ENCODE measurements at places on chromosomes 16 and 17. TPM values are rescaled to one million over a fixed set of nuclear protein-coding genes. Genes with fewer than 3 reads are reported as not detected.

GRCh38 chr16:56869513-56870275 is 4.7 kb downstream of the SLC12A3 start:
- no peaks in the 10 kb centered on the region for H3K36me3 ChIP-seq
- H3K4me1 ChIP-seq: peaks cover 21% of the 10 kb centered on the region
- H3K27me3 ChIP-seq: no peaks in the 10 kb centered on the region
- no peak overlapping the region for H3K27ac ChIP-seq
- DNase-seq: peak; percentile 68

DNA sequence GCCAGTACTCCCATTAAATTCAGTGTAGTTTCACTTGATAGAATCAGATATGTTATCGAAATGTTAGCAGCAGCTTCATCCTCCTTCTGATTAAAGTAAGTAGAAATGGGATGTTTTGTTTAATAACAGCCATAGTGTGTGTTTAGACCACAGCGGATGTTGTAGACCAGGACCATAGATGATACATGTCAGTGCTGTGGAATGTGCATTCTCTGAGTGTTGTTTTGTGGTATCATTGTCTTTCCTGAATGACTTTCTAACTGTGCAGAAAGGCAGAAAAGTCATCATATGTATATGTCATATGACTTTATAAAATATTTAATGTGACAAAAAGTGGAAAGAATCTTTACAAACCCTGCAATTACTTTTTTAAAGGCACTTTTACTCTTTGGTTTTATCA is 55.6 kb downstream of the CYLD start:
- H3K36me3 ChIP-seq: no peaks in the 10 kb centered on the region
- DNase-seq: no peak
- no peak overlapping the region for H3K4me3 ChIP-seq
- H3K4me1 ChIP-seq: no peaks in the 10 kb centered on the region
- no peak overlapping the region for H3K27ac ChIP-seq

DNA sequence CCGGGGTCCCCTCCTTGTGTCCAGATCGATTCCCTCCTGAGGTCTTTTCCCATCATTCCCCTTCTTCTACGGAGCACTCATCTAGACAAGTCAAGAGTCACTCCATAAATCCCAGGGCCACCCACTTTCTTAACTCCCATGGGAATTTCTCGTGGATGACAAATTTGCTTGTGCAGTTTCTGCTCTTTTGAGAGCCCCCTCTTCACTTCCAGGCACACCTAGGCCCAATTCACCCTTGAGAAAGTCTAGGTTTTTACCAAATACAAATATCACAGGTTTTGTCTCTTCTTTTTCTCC is 522 bp upstream of the POLDIP2 start:
- no peaks in the 10 kb centered on the region for H3K27me3 ChIP-seq
- DNase-seq: no peak
- H3K4me3 ChIP-seq: peak overlapping the region; percentile 78
- peak overlapping the region; percentile 96 for H3K27ac ChIP-seq
- H3K36me3 ChIP-seq: peaks cover 22% of the 10 kb centered on the region
- peaks cover 15% of the 10 kb centered on the region for H3K4me1 ChIP-seq

DNA sequence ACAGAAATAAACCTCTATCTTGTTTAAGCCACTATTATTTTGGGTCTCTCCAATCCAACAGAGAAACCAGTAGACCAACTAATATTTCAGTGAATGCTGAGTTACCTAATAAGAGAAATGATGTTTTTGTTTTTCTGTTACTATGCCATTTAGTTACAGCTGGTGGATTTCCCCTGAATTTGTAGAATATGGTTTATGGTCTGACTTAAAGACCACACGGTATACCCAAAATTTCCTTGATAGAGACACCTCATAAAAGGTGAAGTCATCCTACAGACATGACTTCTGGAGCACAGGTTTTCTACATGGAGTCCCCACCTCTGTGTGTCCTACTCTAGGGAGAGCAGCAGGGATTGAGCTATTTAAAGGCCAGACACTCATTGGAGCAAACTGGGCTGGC is 13.3 kb downstream of the PIK3R5 start:
- H3K4me3 ChIP-seq: no peak overlapping the region
- DNase-seq: no peak
- H3K4me1 ChIP-seq: no peaks in the 10 kb centered on the region
- no peaks in the 10 kb centered on the region for H3K27me3 ChIP-seq

DNA sequence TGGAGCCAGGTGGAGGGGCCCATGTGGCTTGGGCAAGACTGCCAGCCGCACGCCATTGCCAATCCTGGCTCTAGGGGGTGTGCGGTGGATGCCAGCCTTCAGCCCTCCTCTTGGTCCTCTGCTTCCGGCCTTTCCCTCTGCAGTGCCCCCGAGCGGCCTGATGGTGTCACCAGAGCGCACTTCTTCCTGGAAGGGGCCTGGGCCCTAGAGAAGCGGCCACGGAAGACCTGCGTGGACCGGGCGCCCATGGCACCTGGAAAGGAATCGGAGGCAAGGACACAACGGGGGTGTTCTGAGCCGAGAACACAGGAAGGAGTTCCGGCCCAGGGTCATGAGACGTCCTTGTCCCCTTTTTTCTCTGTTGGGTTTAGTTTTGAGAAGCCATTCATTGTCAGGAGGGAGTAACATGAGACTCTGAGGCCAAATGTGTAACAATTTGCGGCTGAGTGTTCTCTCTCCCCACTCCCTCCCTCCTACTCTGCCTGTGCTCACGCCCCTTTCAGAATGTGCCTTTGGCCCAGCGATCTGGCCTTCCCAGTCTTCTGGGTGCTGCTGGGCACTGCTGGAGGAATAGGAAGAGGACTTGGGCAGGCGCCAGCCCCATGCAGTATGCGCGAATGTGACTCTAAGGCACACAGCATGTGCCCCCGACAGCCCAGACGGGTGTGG is 92.8 kb downstream of the IRX3 start:
- no peaks in the 10 kb centered on the region for H3K4me1 ChIP-seq
- DNase-seq: peak; percentile 76
- H3K36me3 ChIP-seq: no peaks in the 10 kb centered on the region
- no peak overlapping the region for H3K27ac ChIP-seq
- no peaks in the 10 kb centered on the region for H3K27me3 ChIP-seq

GRCh38 chr17:21548236-21548635 is 144.1 kb upstream of the KCNJ18 start:
- H3K4me3 ChIP-seq: no peak overlapping the region
- H3K36me3 ChIP-seq: no peaks in the 10 kb centered on the region
- no peak for DNase-seq
- H3K4me1 ChIP-seq: 0 out of 2 replicates have a peak, but pooled peaks cover 6% of the 10 kb centered on the region

DNA sequence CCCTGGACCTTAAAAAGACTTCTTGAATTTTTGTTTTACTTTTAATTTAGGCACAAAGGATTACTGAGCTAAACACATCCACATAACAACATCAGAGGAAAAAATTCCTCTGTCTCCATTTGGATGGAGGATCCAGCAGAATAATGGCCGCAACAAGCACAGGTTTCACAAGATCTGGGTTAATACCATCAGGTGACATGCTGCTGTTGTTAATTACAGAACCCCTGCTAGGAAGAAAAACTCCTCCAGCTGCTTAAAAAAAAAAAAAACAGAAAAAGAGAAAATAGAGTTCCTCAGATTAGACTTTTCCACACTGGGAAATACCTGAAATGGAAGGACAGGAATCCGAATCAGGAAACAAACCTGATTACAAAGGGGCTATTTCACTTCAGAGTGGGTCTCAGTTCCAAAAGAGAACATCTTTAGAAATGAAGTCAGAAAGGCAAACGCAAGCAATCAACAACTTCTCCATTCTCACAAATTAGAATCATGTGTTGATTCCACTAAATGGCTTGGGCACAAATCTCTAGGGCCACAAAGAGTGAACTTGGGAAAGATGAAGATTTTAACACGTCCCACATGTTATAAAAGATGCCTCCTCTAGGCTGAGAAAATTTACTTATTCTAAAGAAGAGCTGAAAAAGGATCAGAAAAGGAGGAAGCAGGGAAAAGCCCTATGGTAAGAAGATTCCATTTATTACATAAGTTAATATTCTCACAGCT is 44.0 kb downstream of the SPOP start:
- no peak for DNase-seq
- no peak overlapping the region for H3K27ac ChIP-seq
- H3K4me1 ChIP-seq: peaks cover 23% of the 10 kb centered on the region
- no peak overlapping the region for H3K4me3 ChIP-seq
- no peaks in the 10 kb centered on the region for H3K36me3 ChIP-seq

GRCh38 chr16:86066811-86067210 is 167.8 kb downstream of the IRF8 start:
- H3K4me3 ChIP-seq: no peak overlapping the region
- H3K27me3 ChIP-seq: no peaks in the 10 kb centered on the region
- H3K27ac ChIP-seq: no peak overlapping the region
- no peaks in the 10 kb centered on the region for H3K4me1 ChIP-seq

DNA sequence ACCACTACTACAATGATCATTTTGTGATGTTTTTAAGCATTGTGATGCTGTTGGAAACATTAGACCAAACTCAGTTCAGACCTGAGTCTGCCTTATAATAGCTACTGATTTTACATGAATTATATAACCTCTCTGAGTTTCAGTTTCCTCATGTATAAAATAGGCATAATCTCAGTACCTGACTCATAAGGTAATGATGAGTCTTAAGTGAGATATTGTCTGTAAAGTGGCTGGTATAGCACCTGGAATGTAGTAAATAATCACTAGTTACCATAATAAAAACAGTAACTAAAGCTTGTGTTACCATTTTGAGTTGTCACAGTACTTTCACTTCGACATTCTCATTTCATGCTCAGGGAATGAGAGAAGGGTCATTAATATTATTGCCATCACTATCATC is 381.5 kb upstream of the SALL1 start:
- H3K27ac ChIP-seq: no peak overlapping the region
- peaks cover 4% of the 10 kb centered on the region for H3K4me1 ChIP-seq
- H3K36me3 ChIP-seq: no peaks in the 10 kb centered on the region
- no peaks in the 10 kb centered on the region for H3K27me3 ChIP-seq

- DNase-seq: no peak
- H3K27ac ChIP-seq: no peak overlapping the region
- no peaks in the 10 kb centered on the region for H3K27me3 ChIP-seq
These were observed 37.4 kb downstream of the NLRC5 start for GRCh38 chr16:57026778-57027062.

DNA sequence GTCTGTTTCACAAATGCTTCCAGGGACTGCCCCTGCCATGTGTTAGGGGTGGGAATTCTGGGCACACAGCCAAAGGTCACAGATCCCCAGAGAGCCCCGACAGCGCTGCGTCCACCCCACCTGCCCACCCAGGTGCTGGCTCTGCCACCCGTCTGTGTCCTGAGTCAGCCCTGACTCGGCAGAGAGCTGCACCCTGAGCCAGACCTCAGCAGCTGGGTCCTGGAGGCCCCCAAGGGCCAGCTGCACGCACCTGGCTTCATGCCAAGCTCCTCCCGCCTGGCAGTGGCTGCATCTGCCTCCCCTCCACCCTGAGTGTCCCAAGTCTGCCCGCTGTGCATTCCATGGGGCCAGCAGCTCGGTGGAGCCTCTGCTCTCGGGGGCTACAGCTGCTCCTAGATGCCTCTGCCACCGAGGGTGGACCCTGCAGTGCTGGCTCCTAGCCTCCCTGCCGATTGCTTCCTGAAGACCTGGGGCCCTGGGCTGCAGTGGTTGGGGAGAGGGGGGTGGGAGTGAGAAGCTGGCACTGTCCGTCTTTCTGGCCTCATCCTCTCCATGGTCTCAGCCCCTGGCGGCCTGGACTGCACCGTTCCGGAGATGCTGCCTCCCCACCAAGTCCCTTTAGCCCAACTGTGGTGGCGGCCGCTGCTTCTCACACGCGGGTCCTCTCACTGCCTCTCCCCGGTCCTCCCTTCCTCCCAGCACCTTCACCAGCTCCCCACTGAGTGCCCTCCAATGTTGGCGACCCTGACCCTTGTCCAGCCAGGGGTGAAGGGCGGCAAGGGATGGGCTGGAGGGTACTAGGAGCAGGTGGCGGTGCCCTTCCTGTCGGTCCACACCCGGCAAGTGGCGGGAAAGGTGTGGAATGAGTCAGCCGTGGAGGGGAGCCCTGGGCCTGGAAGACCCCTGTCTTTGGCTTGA is 3.0 kb downstream of the SECTM1 start:
- H3K27me3 ChIP-seq: no peaks in the 10 kb centered on the region
- no peak overlapping the region for H3K4me3 ChIP-seq
- no peak for DNase-seq
- no peaks in the 10 kb centered on the region for H3K36me3 ChIP-seq

DNA sequence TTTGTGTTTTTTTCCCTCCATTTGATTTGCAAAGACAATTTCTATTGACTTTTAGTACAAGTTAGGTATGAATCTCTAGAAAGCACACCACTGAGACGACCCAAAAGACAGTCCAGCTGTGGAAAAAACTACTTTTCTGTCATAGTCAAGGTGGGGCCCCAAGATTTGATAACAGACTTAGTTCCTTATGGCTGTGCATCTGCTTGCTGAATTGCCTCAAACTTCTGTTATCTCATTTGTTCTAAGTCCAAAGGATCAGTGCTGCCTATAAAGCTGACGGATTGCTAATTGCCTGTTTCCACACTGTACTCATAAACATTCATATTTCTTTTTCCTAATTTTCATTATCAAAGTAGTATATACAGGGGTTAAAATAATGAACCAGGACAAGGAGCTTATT is 180.8 kb downstream of the SPECC1 start:
- DNase-seq: no peak
- peak overlapping the region; percentile 56 for H3K27ac ChIP-seq
- H3K4me3 ChIP-seq: no peak overlapping the region

- peaks cover 2% of the 10 kb centered on the region for H3K36me3 ChIP-seq
- no peaks in the 10 kb centered on the region for H3K27me3 ChIP-seq
- H3K4me1 ChIP-seq: no peaks in the 10 kb centered on the region
These were observed 53.0 kb downstream of the TAOK1 start for GRCh38 chr17:29443041-29443739.

GRCh38 chr16:47492428-47493377 is 31.6 kb downstream of the PHKB start:
- DNase-seq: no peak
- H3K27me3 ChIP-seq: no peaks in the 10 kb centered on the region
- no peak overlapping the region for H3K27ac ChIP-seq
- no peaks in the 10 kb centered on the region for H3K36me3 ChIP-seq
- H3K4me3 ChIP-seq: no peak overlapping the region

GRCh38 chr16:70611224-70611598 is 35.1 kb upstream of the IL34 start:
- H3K4me1 ChIP-seq: peaks cover 21% of the 10 kb centered on the region
- H3K27ac ChIP-seq: no peak overlapping the region
- H3K4me3 ChIP-seq: no peak overlapping the region

GRCh38 chr17:36773039-36773438 is 164.2 kb upstream of the LHX1 start:
- H3K27ac ChIP-seq: no peak overlapping the region
- H3K4me1 ChIP-seq: no peaks in the 10 kb centered on the region
- no peak for DNase-seq
- H3K27me3 ChIP-seq: no peaks in the 10 kb centered on the region

Gene SLC46A1
- total RNA-seq: 128 TPM

Gene OR1A1
- not detected for total RNA-seq

Gene NEUROD2
- not detected for total RNA-seq

Gene SP6
- 20.6 TPM for total RNA-seq

Gene CCDC200
- total RNA-seq: not detected

Gene GLIS2
- 13.1 TPM for total RNA-seq

Gene DRC7
- 1.2 TPM for total RNA-seq

Gene AMZ2
- total RNA-seq: 52.2 TPM

Data from Caco-2 (cell line).